ENCODE measurements at places on chromosomes 6 and 20.

- no peak for DNase-seq
- no peaks in the 10 kb centered on the region for H3K27me3 ChIP-seq
- no peak overlapping the region for H3K27ac ChIP-seq
- no peaks in the 10 kb centered on the region for H3K4me1 ChIP-seq
- no peak overlapping the region for H3K4me3 ChIP-seq
These were observed 91.0 kb upstream of the SSTR4 start for GRCh38 chr20:22944062-22944461.

GRCh38 chr20:57458400-57459160, 66.4 kb downstream of the CTCFL start:
- no peaks in the 10 kb centered on the region for H3K36me3 ChIP-seq
- no peaks in the 10 kb centered on the region for H3K27me3 ChIP-seq
- no peak overlapping the region for H3K27ac ChIP-seq
- DNase-seq = no peak
- H3K4me1 ChIP-seq = peaks cover 23% of the 10 kb centered on the region
- no peak overlapping the region for H3K4me3 ChIP-seq

DNA sequence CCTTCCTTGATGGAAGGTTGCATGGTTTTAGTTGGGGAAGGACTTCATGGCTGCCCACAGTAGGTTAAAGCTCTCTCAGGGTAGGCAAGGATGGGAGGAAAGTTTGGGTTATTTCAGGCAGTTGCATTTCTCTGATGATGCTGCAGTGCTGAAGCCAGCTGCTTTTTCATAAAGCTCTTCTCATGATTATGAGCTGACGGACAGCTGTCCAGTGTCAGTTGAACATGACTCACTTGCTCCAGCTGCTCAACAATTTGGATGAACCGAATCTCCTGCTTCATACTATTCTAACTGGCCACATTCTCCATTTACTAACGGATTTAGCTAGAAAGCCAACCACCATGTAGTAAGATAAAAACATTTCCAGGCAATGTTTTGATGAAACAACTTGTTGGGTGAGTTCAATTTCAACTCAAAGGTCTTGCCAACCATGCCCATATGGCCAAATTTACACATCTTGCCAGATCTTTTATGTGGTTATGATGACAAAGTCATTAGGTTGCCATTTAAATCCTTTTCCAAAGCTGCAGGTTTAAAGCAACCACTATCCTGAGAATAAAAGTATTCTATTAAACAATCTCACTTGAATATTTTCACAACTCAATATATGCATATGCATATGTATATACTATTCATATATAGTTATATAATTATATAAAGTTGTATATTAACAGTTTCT, 125.9 kb downstream of the HS3ST5 start:
- no peaks in the 10 kb centered on the region for H3K27me3 ChIP-seq
- no peak overlapping the region for H3K4me3 ChIP-seq
- DNase-seq = peak; percentile 18
- H3K4me1 ChIP-seq = no peaks in the 10 kb centered on the region

DNA sequence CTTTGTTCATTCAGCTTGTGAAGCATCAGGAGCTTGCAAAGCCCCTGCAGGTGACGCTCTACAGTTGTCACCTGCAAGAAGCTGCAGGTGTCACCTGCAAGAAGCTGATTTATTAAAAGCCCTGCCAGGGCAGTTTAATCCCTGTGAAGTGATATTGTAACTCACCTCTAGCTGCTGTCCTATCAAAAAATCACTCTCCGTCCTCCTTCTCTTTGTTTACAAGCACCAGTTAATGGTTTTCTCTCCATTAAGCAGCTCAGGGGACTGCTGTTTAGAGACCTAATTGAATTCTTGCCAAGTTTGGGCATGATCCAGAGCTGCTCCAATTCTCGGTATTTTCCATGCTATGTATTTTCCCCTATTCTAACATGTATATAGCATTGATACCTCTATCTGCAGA, 345.9 kb downstream of the ARHGAP18 start:
- DNase-seq = no peak
- no peak overlapping the region for H3K27ac ChIP-seq
- H3K36me3 ChIP-seq = no peaks in the 10 kb centered on the region
- H3K4me3 ChIP-seq = no peak overlapping the region
- H3K4me1 ChIP-seq = no peaks in the 10 kb centered on the region

- no peak overlapping the region for H3K4me3 ChIP-seq
- peak; percentile 76 for DNase-seq
- H3K36me3 ChIP-seq = no peaks in the 10 kb centered on the region
- H3K27ac ChIP-seq = no peak overlapping the region
These were observed 12.2 kb upstream of the KCNK15 start for GRCh38 chr20:44733341-44734069.

DNA sequence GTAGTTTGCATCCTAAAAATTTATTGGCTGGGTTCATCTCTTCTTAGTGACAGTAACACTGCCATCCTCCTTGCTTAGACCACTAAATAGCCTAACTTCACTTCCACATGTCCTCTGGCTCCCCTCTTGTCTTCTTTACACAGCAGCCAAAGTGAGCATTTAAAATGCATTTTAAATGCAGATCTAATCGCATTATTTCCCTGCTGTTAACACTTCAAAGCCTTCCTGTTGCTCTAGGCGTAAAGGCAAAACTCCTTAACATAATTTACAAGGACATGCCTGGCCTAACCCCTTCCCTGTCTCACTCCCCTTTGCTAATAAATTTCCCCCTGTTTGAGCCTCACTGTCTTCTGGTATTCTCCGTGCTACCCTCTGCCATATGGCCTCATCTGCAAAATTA, 26.5 kb downstream of the NKAIN2 start:
- DNase-seq = no peak
- no peaks in the 10 kb centered on the region for H3K27me3 ChIP-seq
- H3K4me3 ChIP-seq = no peak overlapping the region
- no peaks in the 10 kb centered on the region for H3K36me3 ChIP-seq
- no peak overlapping the region for H3K27ac ChIP-seq
- H3K4me1 ChIP-seq = no peaks in the 10 kb centered on the region

- H3K4me1 ChIP-seq = no peaks in the 10 kb centered on the region
- DNase-seq = no peak
- H3K4me3 ChIP-seq = no peak overlapping the region
- no peaks in the 10 kb centered on the region for H3K36me3 ChIP-seq
- no peak overlapping the region for H3K27ac ChIP-seq
These were observed 231.0 kb upstream of the EYS start for GRCh38 chr6:65938000-65938399.

DNA sequence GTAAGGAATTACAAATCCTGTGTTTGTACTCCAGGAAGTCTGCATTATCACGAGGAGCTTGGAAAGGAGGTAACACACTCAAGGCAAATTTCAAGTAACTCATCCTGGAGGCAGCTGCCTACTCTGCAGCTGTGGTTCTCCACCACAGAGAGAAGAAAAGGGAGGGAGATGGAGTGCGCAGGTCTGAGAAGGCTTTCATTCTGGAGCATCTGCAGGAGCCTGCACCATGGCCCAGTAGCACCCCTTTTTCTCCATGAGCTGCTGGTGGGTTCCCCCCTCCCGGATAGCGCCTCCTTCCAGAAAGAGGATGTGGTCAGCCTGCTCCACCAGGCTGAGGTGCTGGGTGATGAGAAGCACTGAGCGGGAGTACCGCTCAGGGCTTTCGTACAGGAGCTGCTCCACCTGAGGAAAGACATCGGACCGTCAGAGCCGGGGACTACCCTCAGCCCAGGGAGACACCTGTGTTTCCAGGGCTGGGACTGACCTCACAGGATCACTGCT, 1.6 kb upstream of the PSMB8 start:
- H3K27ac ChIP-seq = no peak overlapping the region
- DNase-seq = peak; percentile 22
- H3K36me3 ChIP-seq = no peaks in the 10 kb centered on the region
- H3K4me3 ChIP-seq = no peak overlapping the region
- H3K27me3 ChIP-seq = peaks cover 26% of the 10 kb centered on the region
- peaks cover 2% of the 10 kb centered on the region for H3K4me1 ChIP-seq

GRCh38 chr6:160917572-160917971, 74.0 kb upstream of the MAP3K4 start:
- peak; percentile 56 for DNase-seq
- no peaks in the 10 kb centered on the region for H3K27me3 ChIP-seq
- H3K36me3 ChIP-seq = no peaks in the 10 kb centered on the region
- H3K27ac ChIP-seq = no peak overlapping the region

DNA sequence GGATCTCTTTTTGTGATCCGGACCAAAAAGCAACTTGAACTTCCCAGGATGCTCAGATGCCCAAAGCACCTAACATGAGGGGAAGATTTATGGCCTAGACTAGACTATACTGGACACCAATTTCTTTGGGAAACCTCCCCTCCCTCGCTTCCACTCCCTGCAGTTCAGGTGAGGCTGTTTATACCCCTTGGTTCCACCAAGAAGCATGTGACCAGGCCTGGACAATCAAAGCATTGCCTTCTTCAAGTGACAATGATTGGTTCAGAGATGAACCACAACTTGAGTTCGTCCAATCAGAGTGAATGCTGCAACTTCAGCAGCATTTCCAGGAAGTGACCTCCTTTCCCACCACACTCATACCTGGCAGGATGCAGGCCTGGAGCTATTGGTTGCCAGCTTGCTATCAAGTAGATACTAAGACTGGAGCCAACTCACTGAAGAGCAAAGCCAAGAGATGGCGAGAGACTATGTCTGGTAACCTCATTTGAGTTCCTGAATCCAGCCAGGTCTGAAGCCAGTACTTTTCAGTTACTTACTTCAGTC, 45.6 kb upstream of the SLC9A8 start:
- H3K36me3 ChIP-seq = no peaks in the 10 kb centered on the region
- H3K27me3 ChIP-seq = no peaks in the 10 kb centered on the region
- no peak overlapping the region for H3K27ac ChIP-seq
- DNase-seq = peak; percentile 31

Measured in trophoblast cell (in vitro differentiated cells and primary cell).